ENCODE measurements at places on chromosomes 4 and X.

DNA sequence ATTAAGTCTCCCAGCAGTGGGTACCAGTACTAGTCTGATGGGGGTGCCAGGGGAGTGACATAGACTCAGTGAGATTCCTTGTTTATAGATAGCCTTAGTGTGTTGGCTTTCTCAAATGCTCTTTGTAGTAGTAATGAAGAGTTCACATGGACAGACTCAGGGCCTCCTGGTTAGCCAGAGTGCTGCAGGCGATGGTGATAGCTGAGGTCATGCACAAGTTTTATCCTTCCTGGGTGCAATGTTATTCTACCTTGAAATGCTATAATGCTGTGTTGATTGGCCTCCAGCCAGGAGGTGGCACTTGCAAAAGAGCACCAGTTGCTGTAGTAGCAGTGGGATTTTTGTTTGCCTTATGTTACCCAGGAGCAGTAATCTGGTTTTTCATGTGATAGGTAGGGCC is 35.5 kb upstream of the ADH4 start:
- no peak for DNase-seq

DNA sequence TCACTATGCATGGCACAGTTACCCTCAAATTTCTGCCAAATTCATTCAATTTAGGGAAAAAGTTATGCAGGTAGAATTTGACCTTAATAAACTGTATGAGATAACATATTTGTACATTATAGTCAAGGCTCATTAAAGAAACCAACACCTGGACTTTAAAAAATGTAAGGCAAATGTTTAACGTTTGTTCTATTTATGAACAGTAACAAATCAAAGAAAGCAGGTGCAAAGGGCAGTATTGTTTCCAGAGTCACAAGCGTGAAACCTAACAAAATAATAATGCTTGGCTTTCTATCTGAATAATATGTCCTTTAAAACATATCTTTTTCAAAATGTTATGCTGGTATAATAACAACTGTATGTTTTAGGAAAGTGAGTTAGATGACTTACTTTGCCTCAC is 41.2 kb downstream of the LIN54 start:
- DNase-seq: no peak

DNA sequence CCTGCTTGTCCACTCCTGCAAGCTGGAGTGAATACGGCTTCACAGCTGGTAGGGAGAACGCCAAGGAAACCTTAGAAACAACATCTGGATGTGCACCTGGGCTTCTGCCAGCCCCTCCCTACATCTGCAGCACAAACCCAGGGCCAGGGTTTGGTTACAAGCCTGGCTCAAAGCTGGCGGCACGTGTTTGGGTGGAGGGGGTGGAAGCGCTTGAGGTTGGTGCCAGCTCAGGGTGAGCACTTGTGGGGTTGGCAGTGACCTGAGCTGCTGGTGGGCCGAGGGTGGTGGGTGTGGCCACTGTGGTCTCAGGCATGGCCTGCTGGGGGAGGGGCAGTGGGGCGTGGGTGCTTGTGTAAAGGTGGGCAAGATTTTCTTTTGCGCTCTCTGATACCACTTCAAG is 15.6 kb downstream of the ELF4 start:
- DNase-seq: no peak

GRCh38 chr4:88792268-88792781 is 94.7 kb upstream of the NAP1L5 start:
- no peak for DNase-seq

- no peak for DNase-seq
Measured at GRCh38 chrX:120662662-120663061, 32.8 kb upstream of the C1GALT1C1 start.

DNA sequence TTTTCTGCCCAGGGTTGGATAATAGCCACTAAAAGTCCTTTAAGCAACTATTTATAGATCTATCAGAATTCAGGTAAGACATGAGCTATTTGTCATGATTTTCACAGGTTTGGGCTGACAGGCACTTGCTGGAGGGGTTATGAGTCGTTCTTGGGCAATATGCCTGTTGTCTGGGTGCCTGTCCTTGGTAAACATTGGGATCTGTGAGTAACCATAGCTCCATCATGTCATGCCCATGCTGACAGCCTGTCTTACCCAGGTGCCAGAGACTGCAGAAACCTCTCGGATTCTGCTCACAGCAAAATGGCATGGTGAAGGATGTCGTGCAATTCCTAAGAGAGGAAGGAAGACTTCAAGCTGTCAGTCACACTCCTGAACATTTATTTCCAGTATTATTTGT is 116.0 kb upstream of the PUDP start:
- DNase-seq: no peak

- DNase-seq: no peak
Measured at GRCh38 chr4:118284169-118284568, 68.6 kb downstream of the PRSS12 start.

GRCh38 chr4:109978704-109979454 is 66.2 kb downstream of the EGF start:
- no peak for DNase-seq

- DNase-seq: no peak
Measured at GRCh38 chr4:80500613-80501012, 165.1 kb downstream of the CFAP299 start.

GRCh38 chrX:119583431-119584059 is 9.2 kb downstream of the UBE2A start:
- no peak for DNase-seq

DNA sequence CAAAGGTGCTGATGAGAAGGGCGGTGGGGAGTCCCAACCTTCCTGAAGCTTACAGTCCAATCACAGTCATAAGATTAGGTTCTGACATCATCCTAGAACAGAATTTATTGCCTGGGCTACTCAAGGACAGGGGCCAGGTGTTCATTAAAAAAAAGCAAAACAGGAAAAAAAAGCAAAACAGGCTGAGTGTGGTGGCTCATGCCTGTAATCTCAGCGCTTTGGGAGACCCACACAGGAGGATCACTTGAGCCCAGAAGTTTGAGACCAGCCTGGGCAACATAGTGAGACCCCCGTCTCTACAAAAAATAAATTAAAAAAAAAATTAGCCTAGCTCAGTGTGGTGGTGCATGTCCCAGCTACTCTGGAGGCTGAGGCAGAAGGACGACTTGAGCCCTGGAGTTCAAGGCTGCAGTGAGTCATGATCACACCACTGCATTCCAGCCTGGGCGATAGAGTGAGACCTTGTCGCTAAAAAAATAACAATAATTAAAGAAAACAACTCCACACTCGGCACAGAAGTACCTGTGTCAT is 3.0 kb downstream of the RAB9A start:
- DNase-seq: no peak

DNA sequence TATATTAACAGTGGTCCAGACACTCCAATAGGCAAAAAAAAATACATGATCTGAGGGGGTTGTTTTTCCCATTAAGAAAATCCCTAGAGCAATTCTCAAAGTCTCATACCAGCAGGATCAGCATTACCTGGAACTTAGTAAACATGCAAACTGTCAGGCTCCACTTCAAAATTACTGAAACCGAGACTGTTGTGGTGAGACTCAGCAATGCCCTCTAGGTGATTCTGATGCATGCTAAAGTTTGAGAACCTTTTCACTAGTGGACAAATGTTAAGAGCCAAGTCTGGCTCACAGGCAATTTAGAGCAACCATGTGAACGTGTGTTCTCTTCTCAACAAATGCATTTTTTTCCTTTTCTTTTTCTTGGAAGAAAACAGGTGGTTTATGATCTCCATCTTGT is 30.2 kb downstream of the NEK1 start:
- no peak for DNase-seq

- DNase-seq: no peak
Measured at GRCh38 chr4:39085891-39086290, 23.9 kb downstream of the KLHL5 start.

Data from HuH-7.5 (cell line).